ENCODE measurements at places on chromosomes 1 and 21. TPM values are rescaled to one million over a fixed set of nuclear protein-coding genes. Genes with fewer than 3 reads are reported as not detected.

- no peak for DNase-seq
Measured at GRCh38 chr1:30872948-30873263, 35.7 kb downstream of the SDC3 start.

Gene FCMR
- total RNA-seq = 8.0 TPM

Gene CELA2B
- 0.35 TPM for total RNA-seq

- DNase-seq = no peak
Measured at GRCh38 chr1:167713330-167714081, 8.3 kb upstream of the MPZL1 start.

Gene FCER1A
- 1.1 TPM for total RNA-seq

DNA sequence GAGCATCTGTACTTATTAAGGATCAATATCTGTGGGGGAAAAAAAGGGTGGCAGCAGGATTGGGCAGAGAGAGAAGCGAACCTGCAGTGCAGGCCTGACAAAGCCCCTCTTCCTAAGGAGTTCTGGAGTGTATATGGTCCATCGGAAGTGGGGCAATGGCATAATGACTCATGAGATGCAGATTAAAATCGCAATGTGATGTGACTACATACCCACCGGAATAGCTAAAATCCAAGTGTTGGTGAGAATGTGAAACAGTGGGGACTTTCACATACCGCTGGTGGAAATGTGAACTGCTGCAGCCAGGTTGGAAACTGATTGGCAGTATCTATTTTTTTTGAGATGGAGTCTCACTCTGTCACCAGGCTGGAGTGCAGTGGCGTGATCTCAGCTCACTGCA lies 8.2 kb upstream of the CREG1 start:
- no peak for DNase-seq

- DNase-seq = no peak
Measured at GRCh38 chr1:39683591-39684312, 7.5 kb downstream of the HPCAL4 start.

DNA sequence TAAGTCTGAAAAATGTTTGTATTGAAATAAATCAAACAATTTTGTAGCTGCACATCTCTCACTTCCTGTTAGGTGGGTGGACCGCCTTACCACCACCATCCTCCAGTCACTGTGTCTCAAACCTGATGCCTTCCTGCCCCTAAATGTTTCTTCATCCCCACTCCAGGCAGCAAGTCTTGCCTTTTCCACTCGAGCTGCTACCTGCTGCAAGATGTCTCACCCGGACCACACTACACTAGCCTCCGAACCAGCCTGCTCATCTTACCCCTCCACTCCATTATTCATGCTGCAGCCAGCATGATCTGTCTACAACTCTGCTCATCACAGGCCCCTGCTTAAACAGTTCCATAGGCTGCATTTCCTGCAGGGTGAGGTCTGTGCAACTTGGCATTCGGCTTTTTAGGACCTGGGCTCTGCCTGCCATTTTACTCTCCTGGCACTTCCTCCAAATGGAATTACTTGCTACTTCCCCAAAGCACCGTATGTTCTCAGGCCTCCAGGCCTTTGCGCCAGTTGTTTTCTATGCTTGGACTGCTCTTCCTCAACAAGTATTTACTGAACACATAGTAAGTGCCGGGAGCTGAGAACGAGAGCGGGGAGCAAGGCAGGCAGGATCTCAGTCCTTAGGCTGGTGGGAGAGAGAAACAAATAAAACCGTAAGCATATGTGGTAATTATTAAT lies 5.2 kb upstream of the SF3A3 start:
- DNase-seq = no peak

Data from mucosa of gallbladder (tissue), 1 donor.